ENCODE measurements at places on chromosomes 3 and 15.

DNA sequence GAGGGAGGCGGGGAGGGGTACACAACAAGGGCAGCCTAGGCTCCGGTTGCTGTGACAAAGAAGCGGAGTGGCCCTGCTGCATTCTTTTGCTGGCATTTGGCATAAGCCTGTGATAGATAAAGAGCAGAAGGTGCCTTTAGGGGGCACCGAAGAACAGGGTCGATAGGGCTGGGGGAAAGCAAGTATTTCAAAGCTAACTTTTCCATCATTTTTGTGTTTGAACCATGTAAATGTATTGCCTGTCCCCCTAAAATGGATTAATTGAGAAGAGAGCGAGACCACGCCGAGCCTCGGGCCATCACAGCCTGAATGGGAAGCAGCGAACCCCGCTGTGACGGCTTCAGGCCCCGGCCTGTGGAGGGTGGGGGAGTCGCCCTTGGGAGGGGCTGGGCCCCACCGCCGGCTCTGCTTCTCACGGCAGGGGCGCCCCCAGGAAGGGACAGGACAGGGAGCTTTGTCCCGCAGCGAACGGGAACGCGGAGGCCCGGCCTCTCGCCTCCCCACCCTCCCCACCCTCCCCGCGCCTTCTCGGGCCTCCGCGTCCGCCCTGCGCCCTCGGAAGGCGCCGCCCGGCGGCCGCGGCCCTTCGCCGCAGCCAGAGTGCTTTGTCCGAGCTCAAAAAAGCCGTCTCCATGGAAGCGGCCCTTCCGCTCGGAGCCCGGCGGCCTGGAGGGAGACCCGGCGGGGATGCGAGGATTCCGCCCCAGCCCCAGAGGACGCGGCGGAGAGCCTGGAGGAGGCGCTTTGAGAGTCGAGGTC is 32.4 kb upstream of the ALDH1L1 start:
- no peak for DNase-seq

DNA sequence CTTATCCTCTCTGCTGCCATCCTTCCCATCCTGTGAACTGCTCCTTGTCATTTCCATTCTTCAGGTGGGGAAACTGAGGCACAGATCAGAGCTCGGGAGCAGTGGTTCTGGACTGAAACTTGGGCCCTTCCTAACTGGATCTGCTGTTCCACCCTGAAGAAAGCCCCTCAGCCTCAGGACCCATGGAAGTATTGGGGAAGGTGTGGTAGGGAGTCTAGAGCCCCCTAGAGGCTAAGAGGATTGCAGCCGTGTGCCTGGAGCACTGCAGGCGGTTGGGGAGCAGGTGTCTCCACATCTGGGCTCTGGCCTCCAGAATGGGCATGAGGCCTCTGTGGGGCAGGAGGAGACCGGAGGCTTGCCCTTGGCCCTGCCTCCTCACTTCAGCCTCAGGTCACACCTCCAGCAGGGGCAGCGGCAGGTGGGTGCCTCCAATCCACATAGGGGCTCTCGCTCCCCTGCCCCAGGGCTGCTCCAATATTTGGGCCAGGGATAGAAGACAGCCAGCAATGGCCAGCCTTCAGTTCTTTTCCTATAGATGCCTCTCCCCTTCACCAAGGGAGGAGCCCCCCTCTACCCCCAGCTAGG is 28.1 kb downstream of the DNAJB8 start:
- DNase-seq = no peak

GRCh38 chr3:71031914-71032521 is 551.5 kb downstream of the FOXP1 start:
- DNase-seq = no peak

DNA sequence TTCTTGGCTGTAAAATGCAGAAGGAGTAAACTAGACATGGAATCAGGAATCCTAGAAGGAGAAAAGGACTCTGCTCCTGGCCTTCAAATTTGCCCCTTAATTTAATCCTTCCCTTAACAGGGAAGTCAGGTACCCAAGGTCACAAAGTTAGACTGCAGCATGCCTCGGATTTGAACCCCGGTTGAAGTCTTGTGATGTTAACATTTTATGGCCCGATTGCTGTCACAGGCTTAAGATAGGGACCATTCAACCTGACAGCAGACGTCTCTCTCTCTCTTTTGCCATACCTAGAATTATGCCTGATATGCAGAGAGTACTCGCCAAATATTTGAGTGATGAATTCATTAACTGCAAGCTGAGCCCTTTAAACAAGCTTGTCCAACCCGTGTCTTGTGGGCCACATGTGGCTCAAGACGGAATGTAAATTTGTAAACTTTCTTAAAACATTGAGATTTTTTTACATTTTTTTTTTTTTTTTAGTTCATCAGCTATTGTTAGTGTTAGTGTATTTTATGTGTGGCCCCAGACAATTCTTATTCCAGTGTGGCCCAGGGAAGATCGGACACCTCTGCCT is 217.2 kb downstream of the THSD4 start:
- DNase-seq = no peak
